ENCODE measurements at places on chromosomes 5 and 9.

DNA sequence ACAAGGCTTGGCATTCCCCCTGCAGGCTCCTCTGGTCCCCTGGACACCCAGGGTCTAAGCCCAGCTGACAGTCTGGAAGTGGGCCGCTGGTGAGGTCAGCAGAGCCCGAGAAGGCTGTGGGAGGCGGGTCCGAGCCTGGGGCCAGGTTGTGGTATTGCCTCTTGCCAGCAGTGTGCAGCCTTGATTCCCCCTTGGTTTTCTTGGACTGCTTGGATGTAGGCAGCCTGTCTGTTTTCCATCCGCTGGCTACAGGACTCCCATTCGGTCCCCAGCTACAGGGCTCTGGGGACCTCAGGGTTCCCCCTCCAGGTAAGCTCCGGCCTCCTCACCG is 1.6 kb downstream of the AIF1L start:
- no peak for DNase-seq

GRCh38 chr5:756171-756570 is 28.4 kb downstream of the ZDHHC11B start:
- no peak for DNase-seq

- no peak for DNase-seq
Observed at GRCh38 chr5:34007201-34007620, 639 bp downstream of the AMACR start.

- no peak for DNase-seq
Observed at GRCh38 chr5:74873525-74874249, 7.5 kb upstream of the FAM169A start.

GRCh38 chr9:8514760-8515159 is 715.2 kb upstream of the DMAC1 start:
- DNase-seq, result no peak

DNA sequence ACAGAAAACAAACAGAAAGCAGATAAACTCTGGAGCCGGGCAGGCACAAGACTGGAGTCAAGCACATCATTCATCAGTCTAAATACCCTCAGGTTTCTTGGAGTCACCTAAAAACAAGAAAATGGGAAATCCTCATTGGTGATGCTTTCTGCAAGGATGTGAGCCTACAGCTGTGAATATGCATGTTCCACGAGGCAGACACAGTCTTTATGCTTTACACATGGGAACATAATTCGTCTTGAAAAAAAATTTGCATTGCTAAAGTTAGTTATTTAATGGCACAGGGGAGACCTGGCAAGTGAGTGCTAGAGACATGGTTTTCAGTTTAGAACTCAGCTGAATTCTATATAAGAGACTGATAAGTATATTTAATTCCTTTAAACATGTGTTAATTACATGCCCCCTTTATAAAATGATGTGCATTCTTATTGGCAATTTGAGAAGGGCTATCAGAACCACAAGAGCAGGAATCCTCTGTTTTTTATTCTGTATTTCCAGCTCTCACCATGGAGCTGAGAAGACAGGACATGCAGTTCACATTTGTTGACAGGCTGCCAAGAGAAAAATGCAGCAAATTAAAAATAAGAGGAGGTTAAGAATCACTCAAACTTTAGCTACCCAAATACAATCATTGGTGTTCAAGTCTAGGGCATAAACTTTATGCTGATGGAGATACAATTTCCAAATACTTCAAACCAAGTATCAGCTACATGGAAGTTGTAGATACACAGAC is 438.0 kb upstream of the MPDZ start:
- DNase-seq, result no peak

DNA sequence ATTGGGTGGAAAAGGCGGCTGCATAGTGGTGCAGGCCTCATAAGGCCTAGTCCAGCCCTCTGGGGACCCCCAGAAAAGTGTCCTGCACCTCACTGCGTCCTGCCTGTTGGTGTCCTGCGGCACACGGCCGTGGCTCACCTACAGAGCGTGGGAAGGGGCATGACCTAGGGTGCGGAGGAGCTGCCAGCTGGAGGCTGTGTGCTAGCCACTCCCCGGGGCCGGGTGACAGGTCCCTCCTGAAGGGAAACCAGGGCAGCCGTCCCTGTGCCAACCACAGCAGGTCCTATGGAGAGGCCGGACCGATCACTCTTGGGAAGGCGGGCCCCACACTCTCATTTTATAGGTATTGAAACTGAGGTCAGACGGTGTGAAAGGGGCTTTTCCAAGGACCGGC is 150.7 kb downstream of the RXRA start:
- no peak for DNase-seq

DNA sequence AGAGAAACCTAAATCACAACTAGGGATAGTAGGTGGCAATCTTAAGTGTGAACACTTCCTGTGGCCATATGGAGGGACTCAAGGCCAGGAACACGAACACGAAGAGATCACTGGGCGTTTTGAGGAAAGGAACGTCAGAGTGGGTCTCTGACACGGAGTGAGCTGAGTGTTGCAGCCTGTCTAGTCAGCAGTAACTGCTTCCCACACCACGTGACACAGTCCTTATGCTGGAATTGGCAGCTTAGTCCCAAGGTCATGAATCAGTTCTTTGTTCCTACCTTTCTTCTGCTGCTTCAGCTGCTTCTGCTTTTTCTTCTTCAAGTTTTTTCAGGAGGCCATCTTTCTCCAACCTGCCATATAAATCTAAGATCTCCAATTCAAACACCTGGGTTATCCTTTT is 18.2 kb downstream of the SPACA9 start:
- DNase-seq, result no peak

DNA sequence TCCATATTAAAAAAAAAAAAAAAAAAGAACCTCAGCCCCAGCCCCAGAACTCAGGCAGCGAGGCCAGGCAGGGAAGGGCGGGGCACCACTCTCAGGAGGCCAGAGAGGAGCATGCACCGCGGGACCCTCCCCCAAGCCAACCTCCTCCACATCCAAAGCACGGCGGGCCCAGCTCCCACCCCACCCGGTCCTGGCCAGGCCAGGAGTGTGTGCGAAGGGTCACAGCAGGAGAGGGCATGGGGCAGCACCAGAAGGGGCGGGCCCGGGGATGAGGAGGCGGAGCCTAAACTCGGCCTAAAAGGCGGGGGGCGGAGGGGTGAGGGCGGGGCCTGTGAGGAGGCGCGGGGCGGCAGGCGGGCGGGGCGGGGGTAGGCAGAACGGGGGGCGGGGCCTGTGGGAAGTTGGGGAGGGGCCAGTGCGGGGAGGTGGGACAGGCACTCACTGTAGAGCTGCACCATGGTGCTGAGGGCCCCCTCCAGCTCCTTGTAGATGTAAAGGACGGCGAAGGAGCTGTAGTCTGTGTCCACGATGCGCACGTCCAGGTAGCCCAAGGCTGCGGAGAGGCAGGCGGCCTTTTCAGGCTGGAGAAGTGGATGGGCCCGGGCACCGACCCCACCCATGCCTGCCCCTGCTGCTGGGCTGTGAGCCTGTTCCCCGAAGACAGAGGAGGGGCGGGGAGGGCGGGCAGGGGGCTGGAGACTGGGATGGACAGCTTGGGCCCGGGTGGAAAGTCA is 1.2 kb downstream of the LCN15 start:
- no peak for DNase-seq

Data from activated CD4-positive, alpha-beta T cell treated with anti-CD3 and anti-CD28 coated beads, Interleukin-2, amount 50 U/mL, for 24 hours (primary cell).